ENCODE measurements at places on chromosomes 1 and 21. TPM values are rescaled to one million over a fixed set of nuclear protein-coding genes. Genes with fewer than 3 reads are reported as not detected.

CCDC17 gene
- total RNA-seq: 11.7 TPM

RPL11 gene
- total RNA-seq: 967 TPM

EIF4G3 gene
- 75.4 TPM for total RNA-seq

ZNF695 gene
- not detected for total RNA-seq

- H3K36me3 ChIP-seq: no peaks in the 10 kb centered on the region
- H3K27ac ChIP-seq: no peak overlapping the region
- no peak for DNase-seq
- H3K27me3 ChIP-seq: no peaks in the 10 kb centered on the region
Measured at GRCh38 chr1:25168193-25169071, 63.9 kb downstream of the SYF2 start.

All from upper lobe of left lung (tissue), 6 donors.